Esophagus mucosa (tissue), 1 donor: ENCODE measurements at places on chromosomes 16 and 17.

DNA sequence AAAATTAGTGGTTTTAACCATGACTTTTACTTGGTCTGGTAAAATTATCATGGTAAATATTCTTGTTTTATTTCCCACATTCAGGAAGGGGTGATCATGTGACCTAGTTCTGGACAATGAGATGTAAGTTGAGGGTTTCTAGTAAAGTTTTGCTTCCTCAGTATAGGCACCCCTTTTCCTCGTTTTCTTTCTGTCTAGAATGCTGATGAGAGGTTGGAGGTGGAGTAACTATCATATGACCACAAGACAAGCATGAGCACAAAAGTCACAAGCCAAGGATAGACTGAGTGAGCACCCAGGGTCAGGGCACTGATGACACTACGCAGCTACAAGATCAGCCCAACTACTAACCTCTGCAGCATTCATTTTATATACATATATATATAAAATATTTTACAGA lies 53.9 kb downstream of the MYO1D start:
- peak; percentile 51 for ATAC-seq

- peak; percentile 28 for ATAC-seq
These were observed 555.4 kb upstream of the EEF2KMT start for GRCh38 chr16:5653041-5653440.

DNA sequence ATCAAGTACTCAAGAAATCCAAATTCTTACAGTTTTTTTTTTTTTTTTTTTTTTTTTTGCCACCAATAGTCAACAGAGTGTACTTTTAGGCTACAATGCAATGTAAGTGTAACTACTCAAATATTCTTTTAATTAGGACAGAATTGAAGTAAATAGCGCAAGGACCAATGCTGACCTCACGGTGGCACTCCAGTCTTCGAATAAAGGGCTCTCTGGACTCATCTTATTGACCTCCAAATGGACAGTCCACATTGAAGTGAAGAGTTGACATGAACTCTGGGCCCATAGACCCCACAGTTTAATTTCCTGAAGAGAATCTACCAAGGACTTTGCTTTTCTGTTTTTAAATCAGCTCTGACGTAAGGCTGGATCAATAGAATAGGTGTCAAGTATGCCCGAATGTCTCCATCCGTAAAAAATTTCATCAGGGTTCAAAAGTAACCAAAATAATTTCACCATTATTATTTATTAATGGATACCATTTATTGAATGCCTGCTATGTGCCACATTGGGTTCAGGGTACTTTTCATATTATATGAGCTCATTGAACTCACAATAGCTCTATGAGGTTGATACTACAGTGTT lies 7.3 kb upstream of the DDX52 start:
- no peak for ATAC-seq

GRCh38 chr17:3636908-3637373 lies 381 bp downstream of the CTNS start:
- ATAC-seq: no peak

- no peak for ATAC-seq
These were observed 4.7 kb upstream of the CUEDC1 start for GRCh38 chr17:57959929-57960328.

DNA sequence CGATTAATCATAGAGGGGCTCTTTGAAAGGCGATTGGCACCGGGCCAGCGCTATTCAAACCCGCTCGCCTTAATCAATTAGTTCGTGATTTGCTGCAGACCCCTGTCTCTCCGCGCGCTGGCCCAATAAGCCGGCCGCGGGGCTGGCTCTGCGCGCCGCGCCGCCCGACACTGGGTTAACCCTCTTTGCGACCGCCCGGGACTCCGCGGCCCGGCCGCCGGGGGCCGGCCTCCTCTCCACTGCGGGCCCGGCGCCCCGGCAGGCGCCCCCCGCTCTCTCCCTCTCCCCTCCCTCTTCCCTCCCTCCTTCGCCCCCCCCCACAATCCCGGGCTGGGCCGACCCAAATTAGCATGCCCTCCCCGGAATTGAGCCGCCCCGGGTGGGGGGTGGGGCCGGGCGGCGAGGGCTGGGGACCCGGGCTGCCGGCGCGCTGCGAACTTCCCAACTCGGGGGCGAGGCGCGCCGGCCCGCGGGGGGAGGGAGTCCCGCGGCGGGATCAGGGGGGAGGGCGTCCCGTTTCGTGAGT lies 428 bp upstream of the SALL1 start:
- no peak for ATAC-seq

DNA sequence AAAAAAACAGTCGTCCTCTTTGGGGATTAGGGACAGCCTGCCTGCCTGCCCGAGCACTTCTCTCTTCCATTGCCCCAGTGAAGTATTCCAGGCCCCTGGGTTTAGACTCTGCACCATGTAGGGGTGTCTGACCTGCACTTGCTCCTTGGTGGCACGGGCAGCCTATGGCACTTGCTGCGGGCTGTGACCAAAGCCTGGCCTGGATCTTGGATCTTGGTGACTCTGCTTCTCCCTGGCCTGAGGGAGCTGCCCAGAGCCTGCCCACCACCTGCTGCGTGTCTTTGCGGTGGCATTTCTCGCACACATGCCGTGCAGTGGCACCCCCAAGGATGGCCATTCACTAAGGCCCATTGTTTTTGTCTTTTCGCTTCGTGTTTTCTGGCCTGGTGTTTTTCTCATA lies 6.1 kb upstream of the STH start:
- no peak for ATAC-seq

GRCh38 chr16:57137566-57138273 lies 45.3 kb downstream of the CPNE2 start:
- ATAC-seq: no peak

- ATAC-seq: peak; percentile 24
These were observed 362 bp downstream of the KLHDC4 start for GRCh38 chr16:87765473-87765775.

GRCh38 chr17:77555121-77555591 lies 403.3 kb upstream of the TNRC6C start:
- no peak for ATAC-seq

- ATAC-seq: peak; percentile 73
These were observed 17.0 kb upstream of the KRT20 start for GRCh38 chr17:40901981-40902474.

DNA sequence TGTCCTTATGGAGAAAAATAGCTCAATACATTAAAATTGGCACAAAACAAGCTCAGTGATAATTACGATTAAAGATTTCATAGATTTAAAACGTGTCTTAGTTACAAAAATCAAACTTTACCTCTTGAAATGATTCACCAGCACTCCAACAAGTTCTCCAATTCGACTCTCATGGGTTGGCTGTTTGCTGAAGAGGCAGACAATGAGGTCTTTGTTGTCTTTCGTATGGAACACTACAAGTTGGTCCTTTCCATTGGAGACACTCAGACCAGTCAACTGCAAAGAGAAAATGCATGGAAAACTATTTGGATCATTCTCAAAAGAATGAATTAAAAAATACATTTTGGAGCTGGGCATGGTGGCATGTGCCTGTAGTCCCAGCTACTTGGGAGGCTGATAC lies 118.2 kb downstream of the CDK5R1 start:
- no peak for ATAC-seq

DNA sequence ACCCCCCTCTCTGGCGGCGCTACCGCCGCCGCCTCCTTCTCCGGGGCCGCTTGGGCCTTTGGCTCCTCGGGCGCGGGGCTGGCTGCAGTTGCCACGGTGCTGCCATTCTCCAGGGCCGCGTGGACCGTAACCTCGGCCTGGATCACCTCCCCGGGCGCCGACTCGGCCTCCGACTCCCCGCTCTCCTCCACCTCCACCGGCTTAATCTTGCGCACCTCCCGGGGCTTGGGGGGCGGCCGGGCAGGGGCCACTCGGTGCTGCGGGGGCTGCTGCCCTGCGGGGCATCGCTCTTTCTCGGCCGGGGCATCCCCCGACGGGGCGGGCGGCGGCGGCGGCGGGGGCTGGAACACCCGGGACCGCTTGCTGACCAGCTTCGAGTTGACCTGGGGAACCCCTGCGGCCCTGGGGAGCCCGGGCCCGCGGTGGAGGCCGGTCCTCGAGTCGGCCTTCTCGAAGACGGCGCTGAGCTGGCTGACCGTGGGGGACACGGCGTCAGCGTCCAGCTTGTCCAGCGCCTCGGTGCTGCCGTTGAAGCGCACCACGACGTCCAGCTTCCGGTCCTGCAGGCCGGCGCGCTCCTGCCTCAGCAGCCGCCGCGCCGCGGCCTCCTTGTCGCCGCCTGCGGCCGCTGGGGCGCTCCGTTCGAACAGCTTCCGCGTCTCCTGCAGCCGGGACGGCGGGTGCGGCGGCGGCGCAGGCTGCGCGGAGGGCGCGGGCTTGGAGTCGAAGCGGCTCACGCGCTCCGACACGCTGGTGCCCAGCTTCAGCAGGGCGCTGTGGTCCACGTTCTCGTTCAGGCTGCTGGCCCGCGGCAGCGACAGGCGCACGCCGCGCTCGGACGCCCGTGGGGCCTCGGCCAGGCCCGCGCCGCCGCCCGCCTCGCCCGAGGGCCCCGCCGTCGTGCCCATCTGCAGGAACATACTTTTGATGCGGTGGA lies 792 bp downstream of the PPP1R9B start:
- peak; percentile 5 for ATAC-seq

DNA sequence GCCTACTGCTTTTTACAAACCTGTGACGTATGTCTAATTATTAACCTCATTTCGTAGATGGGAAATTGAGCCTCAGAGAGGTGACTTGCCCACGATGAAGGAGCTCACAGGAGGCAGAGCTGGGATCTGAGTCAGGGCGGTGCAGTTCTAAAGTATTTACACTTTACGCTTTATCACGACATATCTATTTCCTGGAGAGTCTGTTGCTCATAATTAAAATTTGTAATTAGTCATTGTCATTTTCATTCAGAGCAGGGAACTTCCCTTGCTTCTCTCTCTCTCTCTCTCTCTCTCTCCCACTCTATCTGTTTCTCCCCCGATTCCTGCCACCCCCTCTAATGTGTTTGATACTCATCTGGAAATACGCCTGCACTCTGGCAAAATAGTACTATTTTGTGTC lies 5.9 kb downstream of the SLC5A11 start:
- ATAC-seq: peak; percentile 44

- ATAC-seq: no peak
These were observed 15.3 kb upstream of the TRIM37 start for GRCh38 chr17:59121901-59122480.

DNA sequence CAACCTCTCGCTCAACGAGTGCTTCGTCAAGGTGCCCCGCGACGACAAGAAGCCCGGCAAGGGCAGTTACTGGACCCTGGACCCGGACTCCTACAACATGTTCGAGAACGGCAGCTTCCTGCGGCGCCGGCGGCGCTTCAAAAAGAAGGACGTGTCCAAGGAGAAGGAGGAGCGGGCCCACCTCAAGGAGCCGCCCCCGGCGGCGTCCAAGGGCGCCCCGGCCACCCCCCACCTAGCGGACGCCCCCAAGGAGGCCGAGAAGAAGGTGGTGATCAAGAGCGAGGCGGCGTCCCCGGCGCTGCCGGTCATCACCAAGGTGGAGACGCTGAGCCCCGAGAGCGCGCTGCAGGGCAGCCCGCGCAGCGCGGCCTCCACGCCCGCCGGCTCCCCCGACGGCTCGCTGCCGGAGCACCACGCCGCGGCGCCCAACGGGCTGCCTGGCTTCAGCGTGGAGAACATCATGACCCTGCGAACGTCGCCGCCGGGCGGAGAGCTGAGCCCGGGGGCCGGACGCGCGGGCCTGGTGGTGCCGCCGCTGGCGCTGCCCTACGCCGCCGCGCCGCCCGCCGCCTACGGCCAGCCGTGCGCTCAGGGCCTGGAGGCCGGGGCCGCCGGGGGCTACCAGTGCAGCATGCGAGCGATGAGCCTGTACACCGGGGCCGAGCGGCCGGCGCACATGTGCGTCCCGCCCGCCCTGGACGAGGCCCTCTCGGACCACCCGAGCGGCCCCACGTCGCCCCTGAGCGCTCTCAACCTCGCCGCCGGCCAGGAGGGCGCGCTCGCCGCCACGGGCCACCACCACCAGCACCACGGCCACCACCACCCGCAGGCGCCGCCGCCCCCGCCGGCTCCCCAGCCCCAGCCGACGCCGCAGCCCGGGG lies 1.3 kb downstream of the FOXC2 start:
- no peak for ATAC-seq

DNA sequence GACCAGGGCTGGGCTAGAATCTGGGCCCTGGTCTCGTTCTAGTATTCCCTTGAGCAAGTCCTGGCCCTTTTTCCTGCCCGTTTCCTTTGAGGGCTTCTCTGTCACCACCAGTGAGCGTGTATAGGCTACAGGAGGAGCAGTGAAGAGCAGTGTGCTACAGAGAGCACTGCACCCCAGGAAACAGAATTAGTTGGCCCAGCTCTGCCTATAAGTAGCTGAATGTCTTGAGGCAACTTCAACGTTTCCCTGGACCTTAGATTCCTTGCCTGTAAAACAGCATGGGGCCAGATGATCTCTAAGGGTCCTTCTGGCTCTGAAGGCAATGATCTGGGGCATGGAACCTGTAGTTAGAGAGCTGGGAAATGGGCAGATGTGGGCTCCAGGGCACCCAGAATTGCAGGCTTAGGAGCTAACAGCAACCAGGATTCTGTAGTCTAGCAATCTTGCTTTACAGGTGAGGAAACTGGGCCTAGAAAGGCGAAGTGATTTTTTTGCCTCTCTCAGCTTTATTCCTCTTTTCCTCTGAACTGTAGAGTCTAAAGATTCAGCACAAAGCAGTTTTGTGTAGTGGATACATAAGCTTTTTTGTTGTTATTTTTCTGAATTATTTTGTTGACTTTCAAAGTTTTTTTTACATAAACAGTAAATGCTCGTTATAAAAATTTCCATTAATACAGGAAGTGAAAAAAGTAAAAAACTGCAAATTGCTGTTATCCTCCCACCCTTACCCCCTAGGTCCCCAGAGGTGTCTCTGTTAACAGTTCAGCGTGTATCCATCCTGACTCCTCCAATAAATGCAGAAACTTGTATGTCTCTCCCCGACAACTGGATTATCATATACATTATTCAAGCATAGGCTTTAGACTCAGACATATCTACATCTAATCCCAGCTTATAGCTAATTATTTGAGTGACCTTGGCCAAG lies 1.7 kb upstream of the MYL4 start:
- no peak for ATAC-seq

GRCh38 chr16:83842291-83842690 lies 34.5 kb downstream of the HSBP1 start:
- ATAC-seq: no peak

- ATAC-seq: peak; percentile 26
These were observed 14.0 kb downstream of the UBE2O start for GRCh38 chr17:76438906-76439305.

- no peak for ATAC-seq
These were observed 1.1 kb upstream of the FASN start for GRCh38 chr17:82098939-82099763.

GRCh38 chr16:3152027-3152276 lies 17.1 kb downstream of the ZNF213 start:
- ATAC-seq: no peak

DNA sequence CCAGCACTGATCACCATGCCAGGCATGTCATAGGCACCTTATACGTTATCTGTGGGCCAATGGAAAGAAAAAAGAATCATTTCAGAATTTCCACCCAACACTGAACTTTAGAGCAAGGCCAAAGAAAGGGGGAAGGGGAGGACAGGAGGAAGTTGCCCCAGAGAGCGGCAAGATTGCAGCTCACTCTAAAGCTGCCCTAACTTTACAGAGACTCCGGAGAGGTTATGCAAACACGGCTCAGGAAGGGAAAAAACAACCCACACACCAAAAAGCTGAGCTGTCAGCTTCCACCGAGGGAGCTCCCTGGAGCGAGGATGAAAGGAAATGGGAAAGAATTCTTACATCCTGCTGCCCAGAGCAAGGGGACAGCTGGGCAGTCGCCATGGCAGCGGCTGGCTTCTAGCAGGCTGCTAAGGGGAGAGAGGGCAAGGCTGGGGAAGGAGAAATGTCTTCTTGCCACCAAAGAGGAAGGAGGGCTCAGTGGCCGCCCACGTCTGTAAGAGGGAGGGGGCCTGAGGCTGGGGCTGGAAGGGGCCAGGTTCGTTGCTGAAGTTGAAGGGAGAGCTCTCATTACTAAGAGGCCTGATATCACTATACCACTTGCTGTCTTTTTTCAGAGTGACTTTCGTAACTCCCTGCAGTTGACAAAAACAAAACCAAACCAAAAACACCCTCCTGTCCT lies 18.2 kb downstream of the COTL1 start:
- ATAC-seq: peak; percentile 5
